ENCODE measurements at places on chromosomes 5 and 9. TPM values are rescaled to one million over a fixed set of nuclear protein-coding genes. Genes with fewer than 3 reads are reported as not detected.

GRCh38 chr5:116372931-116373597 lies 201.6 kb downstream of the SEMA6A start:
- H3K27ac ChIP-seq = no peak overlapping the region
- H3K4me1 ChIP-seq = peaks cover 11% of the 10 kb centered on the region
- no peak for DNase-seq
- H3K4me3 ChIP-seq = no peak overlapping the region
- no peaks in the 10 kb centered on the region for H3K36me3 ChIP-seq

DNA sequence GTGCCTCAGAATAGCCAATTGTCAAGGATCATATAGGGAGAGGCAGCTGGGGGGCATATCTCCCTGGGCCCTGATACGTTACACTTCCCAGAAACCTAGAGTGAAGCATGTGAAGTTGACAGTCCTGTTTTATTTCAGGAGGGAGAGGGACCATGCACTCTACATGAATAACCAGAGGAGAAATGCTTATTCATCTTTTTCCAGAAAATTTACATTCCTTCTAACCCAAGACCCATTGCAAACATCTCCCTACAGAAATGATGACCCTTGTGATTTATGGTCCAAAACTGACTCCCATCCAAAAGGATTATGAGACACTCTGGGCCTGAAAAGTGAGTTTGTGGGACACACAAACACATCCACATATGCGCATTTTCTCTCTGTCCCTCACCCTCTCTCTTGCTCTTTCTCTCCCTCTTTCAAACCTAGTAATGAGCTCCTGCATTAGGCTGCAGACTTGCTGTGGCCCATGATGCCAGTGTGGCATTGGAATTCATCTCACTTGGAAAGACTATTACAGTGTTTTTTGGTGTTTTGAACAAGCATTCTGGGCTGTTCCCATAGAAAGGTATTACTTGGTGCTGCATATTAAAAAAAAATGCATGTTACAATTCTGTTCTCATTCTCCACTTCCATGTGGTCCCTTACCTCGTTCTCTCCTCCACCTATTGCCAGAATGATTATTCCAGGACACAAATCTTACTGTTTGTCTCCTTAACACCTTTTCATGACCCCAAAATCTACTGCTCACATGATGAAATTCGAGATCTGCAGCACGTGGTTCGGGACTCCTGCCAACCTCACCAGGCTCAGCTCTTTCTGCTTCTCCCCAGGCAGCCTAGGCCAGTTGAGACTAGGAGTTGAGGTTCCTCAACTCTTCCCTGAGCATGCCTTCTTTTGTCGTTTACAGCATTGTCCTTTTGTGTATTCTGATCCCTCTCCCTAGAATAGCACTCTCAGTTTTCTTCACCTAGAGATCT lies 451.3 kb upstream of the KLF4 start:
- no peaks in the 10 kb centered on the region for H3K4me1 ChIP-seq
- no peaks in the 10 kb centered on the region for H3K36me3 ChIP-seq
- H3K27me3 ChIP-seq = no peaks in the 10 kb centered on the region
- DNase-seq = no peak

- no peaks in the 10 kb centered on the region for H3K4me1 ChIP-seq
- DNase-seq = no peak
- H3K27ac ChIP-seq = no peak overlapping the region
- no peaks in the 10 kb centered on the region for H3K36me3 ChIP-seq
These were observed 25.9 kb downstream of the GALNT12 start for GRCh38 chr9:98833090-98833956.

GRCh38 chr5:147177125-147177840 lies 57.5 kb upstream of the STK32A start:
- DNase-seq = no peak
- no peaks in the 10 kb centered on the region for H3K27me3 ChIP-seq
- no peaks in the 10 kb centered on the region for H3K36me3 ChIP-seq
- no peak overlapping the region for H3K27ac ChIP-seq
- H3K4me1 ChIP-seq = peaks cover 9% of the 10 kb centered on the region

GRCh38 chr5:15393146-15393545 lies 106.8 kb upstream of the FBXL7 start:
- H3K36me3 ChIP-seq = no peaks in the 10 kb centered on the region
- H3K27ac ChIP-seq = no peak overlapping the region
- H3K4me1 ChIP-seq = peaks cover 16% of the 10 kb centered on the region
- peaks cover 20% of the 10 kb centered on the region for H3K27me3 ChIP-seq
- H3K4me3 ChIP-seq = no peak overlapping the region

DNA sequence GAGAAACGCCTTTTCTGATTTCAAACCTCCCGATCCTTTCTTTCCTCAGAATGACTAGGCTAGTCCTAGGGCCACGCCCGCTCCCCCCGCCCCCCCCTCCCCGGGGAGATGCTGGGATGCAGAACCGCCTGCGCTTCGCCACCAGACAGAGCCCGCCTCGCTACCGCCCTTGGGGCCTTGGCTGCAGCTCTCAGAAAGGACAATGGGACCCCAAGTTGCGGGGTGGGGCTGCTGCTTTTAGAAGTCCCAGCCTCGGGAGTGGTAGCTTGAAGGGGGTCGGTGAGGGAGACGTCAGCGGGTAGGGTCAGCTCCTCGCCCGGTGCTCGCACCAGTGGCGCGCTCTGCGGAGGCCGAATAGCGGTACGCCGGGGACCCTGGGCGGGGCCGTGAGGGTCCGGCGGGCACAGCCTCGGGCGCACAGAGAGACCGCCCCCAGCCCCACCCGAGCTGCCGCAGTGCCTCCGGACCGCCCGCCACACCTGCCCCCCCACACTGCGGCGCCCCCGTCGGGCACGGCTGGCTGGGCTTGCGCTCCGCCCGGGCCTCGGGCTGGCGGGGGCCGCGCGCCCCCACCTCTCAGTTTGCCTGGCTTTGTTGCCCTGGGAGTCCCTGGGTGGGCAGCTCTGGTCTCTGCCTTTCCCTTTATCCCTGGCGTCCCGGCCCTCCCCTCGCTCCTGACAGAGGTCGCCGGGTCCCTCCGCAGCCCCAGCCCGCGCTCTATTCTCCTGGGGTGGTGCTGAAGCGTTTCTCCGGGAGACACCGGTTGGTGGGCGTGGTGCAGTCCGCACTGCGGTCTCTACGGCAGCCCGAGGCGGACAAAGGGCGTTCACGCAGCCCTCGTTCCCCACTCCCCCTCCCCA lies 1.2 kb downstream of the MAP1B start:
- peak overlapping the region; percentile 96 for H3K4me3 ChIP-seq
- no peaks in the 10 kb centered on the region for H3K27me3 ChIP-seq
- peak; percentile 88 for DNase-seq
- peaks cover 46% of the 10 kb centered on the region for H3K4me1 ChIP-seq
- peak overlapping the region; percentile 91 for H3K27ac ChIP-seq

Gene GFRA3
- total RNA-seq = 0.18 TPM

Gene CNTNAP3B
- 10.0 TPM for total RNA-seq

Gene GPX8
- 139 TPM for total RNA-seq

Gene TBC1D9B
- total RNA-seq = 135 TPM

Measured in osteocyte (in vitro differentiated cells).